Endothelial cell of umbilical vein (primary cell): ENCODE measurements at places on chromosomes 7 and 10.

DNA sequence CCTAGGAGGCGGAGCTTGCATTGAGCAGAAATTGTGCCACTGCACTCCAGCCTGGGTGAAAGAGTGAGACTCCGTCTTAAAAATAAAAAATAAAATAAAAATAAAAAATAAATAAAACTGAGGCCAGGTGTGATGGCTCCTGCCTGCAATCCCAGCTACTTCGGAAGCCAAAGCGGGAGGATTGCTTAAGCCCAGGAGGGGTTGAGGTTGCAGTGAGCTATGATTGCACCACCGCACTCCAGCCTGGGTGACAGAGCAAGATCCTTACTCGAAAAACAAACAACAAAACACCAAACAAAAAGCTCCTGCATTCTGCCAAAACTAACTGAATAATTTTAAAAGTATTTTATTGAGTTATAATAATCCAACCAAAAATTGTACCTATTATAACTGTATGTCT, 36.2 kb downstream of the AGAP4 start:
- DNase-seq: no peak

GRCh38 chr10:98411768-98412167, 3.2 kb downstream of the PYROXD2 start:
- DNase-seq: no peak

DNA sequence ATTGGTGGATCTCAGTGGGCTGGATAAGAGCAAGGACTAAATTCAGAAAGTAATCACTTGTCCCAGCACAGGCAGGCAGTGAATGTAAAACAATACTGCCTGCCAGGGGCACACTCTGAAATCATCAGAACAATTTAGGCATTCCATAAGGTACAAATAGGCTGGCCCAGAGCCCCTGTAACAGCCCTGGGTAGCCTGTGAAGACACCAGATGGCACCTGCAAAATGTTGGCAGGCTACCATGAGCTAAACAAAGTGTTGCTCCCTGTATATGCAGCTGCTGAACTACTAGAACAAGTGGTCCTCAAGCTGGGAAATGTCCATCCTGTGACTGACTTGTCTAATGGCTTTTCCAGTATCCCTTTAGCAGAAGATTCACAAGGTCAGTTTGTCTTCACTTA, 3.0 kb upstream of the PRSS37 start:
- no peak for DNase-seq

- no peak for DNase-seq
Observed at GRCh38 chr7:138129551-138130165, 53.4 kb downstream of the AKR1D1 start.

- DNase-seq: no peak
Observed at GRCh38 chr10:79255007-79255507, 92.2 kb upstream of the PPIF start.

DNA sequence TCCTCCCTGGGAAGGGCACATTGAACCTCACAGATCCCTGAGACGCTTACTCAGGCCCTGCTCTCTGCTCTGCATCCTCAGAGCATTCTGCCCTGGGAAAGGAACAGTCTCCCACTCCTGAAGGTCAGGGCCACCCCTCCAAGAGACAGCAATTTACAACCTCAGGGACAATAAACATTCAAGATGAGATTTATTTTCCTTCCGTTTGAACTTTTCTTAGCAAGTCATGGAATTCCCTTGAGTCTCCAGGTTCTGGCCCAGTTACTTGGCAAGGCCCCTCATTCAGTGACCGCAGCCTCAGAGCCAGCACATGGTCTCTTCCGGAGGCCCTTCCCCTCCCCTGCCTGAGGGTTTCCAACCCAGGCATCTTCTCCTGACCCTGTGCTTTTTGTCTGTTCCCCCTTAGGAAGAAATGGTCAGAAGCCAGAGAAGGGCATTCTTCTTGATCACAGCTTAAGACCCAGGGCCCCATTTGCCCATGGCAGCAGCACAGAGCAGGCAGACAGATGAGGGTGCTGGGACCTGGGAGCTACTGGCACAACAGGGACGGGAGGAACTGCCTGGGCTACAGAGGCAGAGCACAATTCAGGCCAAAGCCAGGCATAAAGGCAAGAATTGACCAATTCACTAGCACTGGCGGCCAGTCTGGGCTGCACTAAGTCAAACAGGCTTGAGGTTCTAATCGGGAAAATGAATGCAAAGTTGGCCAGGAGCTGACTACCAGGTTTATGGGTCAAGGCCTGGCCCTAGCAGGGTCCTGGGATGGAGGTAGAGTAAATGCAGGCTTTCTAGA, 56.7 kb downstream of the VSTM4 start:
- DNase-seq: no peak

DNA sequence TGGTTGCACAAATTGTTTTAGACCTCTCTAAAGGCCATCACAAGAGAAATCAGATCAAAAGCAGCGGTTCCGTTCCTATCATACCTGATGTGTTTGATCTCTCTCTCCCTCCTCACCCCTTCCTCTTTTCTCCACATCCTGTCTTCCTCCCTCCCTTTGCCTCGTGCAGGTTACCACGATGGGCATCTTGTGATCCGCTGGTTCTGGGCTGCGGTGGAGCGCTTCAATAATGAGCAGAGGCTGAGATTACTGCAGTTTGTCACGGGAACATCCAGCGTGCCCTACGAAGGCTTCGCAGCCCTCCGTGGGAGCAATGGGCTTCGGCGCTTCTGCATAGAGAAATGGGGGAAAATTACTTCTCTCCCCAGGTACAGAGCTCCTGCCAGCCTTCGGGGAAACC, 28.5 kb upstream of the STK17A start:
- no peak for DNase-seq

DNA sequence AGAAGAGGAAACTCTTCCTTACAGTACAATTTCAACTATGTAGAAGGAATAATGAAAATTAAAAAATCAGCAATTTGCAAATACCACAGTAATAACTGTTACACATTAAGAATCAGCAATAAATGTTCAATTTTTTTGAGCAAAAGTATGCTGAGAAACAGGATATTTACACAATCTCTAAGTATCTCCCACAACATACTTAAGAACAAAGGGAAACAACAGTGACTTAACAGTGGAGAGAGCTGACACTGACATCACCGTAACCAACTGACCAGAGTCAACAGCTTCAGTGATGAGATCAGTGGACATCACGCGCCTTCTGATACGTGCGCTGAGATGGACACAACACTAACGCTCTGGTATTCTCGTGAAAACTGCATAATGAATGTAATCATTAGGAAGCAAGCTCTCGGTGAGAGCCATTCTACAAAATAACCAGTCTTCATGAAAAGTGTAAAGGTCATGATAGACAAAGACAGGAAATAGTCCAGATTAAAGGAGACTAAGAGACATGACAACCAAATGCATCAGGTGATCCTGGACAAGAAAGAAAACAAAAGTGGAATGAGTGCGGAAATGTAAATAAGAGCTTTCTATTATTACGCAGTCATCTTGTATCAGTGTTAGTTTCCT, 82.6 kb downstream of the PIP4K2A start:
- DNase-seq: peak; percentile 81

GRCh38 chr10:27819781-27820531, 74.3 kb upstream of the MKX start:
- DNase-seq: no peak

DNA sequence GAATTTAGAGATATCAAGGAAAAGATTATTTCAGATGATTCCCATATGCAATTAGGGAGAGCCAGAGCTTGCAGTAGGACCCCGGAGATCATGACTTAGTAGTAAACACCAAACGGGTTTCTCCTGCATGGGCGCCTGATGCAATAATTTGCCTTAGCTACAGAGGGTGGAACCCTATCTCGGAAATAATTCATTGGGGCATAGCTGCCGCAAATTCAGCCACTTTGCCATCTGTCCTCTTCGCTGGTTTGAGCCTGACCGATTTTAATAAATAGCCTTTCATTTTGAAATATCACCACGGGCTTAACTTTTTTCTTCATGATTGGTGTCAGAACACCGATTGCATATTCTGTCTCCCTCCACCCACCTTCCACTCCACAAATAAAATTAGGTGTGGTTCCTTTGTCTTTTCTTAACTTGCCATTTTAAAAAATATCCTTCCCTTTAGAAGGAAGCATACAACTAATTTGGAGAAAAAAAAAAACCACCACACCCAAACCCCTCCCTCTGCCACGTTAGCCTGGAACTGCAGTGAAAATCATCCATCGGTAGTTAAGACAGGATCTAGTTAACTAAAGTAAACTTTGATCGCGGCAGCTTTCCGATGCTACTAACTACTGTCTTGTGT, 1.4 kb downstream of the GARS1 start:
- DNase-seq: peak; percentile 43

DNA sequence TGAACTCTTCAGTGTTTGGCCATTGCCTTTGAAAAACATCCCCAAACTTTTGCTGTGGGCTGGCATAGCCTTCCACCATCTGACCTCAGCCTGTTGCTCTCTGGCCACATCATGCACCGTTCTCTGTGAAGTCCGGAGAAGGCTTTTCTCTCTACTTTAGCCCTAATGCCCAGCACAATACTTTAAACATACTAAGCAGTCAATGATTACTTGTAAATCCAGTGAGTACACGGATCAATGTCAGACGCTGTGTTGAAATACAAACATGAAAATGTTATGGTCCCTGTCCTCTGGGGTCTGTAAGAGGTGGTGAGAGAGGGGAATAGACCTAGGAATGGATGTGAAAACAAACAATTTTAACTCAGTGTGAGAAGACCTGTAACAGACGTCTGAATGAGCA, 297.9 kb downstream of the PLXDC2 start:
- no peak for DNase-seq

GRCh38 chr7:112010994-112011393, 195.2 kb downstream of the DOCK4 start:
- no peak for DNase-seq

- no peak for DNase-seq
Observed at GRCh38 chr10:131690805-131691239, 210.0 kb upstream of the PPP2R2D start.

- no peak for DNase-seq
Observed at GRCh38 chr10:624605-625332, 64.7 kb downstream of the DIP2C start.

DNA sequence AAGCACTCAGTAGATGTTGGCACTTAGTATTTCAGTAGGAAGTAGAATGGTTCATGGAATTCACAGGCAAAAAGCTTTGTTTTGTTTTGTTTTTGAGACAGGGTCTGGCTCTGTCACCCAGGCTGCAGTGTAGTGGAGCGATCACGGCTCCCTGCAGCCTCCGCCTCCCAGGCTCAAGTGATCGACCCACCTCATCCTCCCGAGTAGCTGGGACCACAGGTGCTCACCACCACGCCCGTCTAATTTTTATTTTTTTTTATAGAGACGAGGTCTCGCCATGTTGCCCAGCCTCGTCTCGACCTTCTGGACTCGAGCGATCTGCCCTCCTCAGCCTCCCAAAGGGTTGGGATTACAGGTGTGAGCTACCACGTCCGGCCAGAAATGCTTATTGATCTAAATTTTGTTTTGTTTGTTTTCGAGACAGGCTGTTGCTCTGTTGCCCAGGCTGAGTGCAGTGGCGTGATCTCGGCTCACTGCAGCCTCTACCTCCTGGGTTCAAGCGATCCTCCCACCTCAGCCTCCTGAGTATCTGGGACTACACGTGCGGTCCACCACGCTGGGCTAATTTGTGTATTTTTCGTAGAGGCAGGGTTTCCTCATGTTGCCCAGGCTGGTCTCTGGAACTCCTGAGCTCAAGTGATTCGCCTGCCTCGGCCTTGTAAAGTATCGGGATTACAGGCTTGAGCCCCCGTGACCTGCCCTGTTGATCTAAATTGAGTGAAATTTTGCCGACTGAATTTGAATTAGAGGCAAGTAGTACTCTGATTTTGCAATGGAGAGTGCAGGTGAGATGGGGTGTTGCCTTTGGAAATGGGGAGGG, 1.7 kb downstream of the GLRX3 start:
- no peak for DNase-seq

- no peak for DNase-seq
Observed at GRCh38 chr10:67438605-67439304, 257.2 kb downstream of the CTNNA3 start.

- DNase-seq: peak; percentile 61
Observed at GRCh38 chr10:34732926-34733325, 82.2 kb downstream of the PARD3 start.

DNA sequence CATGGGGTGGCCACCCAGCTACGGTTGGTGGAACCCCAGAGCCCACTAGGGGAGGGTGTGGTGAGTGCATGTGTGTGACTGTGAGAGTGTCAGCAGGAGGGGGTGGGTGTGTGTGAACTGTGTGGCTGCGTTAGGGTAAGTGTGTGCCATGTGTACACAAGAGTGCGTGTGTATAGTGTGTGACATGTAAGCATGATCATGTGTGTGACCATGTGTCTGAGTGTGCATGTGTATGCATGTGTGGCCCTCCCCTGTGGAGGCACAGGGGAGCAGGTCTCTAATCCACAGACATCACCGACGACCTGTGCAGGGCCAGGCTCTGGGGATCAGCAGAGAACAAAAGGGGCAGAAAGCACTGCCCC, 3.5 kb upstream of the CFAP46 start:
- no peak for DNase-seq

DNA sequence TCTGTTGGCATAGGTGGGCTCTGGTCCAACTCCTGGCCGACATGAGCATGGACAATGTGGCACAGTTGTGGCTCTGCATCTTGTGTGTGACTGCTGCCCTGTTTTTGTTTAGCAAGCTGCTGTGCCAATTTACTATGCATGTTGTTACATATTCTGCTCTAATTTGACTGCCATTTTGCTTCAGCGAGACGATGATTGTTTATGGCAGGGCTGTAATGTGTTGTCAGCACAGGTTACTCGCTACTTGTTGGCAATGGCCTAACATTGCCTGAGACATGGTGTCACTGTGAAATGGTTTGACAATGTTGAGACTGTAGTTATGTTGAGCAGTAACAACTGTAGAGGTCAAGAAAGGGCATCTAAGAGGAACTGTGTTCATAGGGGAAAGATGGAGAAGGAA, 659.6 kb downstream of the AUTS2 start:
- DNase-seq: no peak
